ENCODE measurements at places on chromosomes 3 and 15. TPM values are rescaled to one million over a fixed set of nuclear protein-coding genes. Genes with fewer than 3 reads are reported as not detected.

GRCh38 chr3:2993736-2994135, 116.4 kb downstream of the IL5RA start:
- DNase-seq, result no peak

- DNase-seq, result no peak
These were observed 353.2 kb upstream of the PROK2 start for GRCh38 chr3:72137865-72138861.

Gene MANF
- 46.9 TPM for total RNA-seq

GRCh38 chr3:57151021-57151449, 14.1 kb downstream of the IL17RD start:
- DNase-seq, result no peak

DNA sequence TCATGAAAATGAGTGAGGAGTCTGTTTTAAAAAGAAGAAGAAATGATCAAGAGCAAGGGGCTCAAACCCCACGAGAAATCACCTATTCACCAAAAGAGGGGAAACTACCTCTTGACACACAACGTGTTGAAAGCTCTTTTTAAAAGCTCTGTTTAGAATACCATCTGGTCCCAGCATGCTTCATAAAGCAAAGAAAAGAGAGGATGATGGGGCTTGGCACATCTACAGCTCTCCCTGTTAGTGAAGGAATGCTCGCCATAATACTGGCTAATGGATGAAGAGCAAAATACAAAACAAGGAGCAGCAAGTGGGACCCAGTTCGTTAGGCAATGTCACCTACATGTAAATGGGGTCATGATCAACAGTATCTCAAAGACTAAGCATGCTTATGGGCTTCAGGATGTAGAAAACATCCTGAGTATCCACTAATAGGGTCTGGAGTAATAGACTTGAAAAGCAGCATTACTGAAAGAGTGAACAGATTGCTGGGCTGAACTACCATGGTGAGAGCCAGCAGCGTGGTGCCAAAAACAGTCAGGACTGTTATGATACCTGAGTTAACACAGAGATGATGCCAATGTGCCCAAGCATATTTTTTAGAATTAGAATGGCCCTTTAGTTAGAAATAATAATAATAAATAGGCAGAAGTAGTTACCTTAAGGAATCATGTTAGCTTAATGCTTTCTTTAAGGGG, 159.7 kb upstream of the POU1F1 start:
- no peak for DNase-seq

Gene TRIM42
- not detected for total RNA-seq

GRCh38 chr3:106965307-106965706, 411.9 kb upstream of the CCDC54 start:
- no peak for DNase-seq

- DNase-seq, result no peak
These were observed 1030.9 kb downstream of the NAALADL2 start for GRCh38 chr3:175890066-175890465.

GRCh38 chr15:77633913-77634265, 1.2 kb upstream of the LINGO1 start:
- DNase-seq, result no peak

DNA sequence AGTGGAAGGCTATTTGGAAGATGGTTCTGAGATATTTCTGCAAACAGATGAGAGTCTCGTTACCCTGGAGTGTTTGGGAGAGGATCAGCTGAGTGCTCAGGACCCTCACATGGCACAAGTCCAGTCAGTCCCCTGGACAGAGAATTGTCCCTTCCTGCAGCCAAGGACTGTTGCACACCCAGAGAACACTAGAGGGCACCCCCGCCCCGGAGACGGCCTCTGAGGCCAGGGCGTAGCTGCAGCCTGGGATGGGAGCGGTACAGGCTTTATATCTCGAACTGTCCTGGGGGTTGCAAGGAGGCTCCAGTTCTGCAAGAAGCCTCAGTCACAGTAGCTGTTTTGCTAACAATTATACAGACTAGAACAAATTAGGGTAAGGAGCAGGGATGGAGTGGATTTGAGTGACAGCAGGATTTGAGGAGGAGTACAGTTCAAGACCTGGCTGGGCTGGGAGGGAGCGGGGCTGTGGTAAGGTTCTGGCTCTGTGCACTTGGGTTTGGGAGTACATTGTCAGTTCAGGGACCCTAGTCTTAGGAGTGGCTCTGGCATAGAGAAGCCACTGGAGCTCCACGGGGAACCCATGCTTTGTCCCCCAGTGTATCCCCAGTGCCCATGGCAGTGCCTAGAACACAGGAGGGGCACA, 67.6 kb upstream of the HACD2 start:
- peak; percentile 83 for DNase-seq

Gene ADPRH
- 7.5 TPM for total RNA-seq

DNA sequence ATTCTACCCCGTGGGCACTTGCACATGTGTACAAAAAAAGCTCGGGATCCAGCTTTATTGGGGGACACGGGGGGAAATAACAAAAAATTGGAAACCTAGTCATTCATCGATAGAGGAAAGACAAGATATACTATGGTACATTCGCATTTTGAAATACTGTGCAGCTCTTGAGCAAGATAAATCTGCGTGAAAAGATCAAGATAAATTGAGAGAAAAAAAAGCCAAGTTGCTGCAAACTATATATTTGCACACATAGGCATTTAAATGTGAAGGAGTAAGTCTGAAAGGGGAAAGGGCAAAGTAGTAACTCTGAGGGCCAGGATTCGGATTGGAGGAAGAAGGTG, 620 bp upstream of the UBR1 start:
- DNase-seq, result no peak

Gene CORO2B
- 6.0 TPM for total RNA-seq

DNA sequence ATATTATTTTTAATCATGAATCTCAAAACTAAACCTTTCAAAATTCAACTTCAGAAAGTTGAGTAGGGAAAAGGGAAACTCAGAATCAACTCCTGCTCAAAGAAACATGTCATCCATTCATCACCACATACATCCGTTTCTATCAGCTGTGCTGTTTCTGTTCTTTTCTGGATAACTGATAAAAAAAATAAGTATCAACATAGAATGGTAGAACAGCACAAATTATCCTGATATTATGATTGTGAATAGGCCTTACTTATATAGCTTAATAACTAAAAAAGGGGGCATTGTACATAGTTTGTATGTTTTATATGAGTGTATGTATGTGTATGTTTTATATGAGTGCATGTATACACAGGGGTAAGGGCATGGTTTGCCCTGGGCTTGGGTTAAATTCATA, 3.1 kb downstream of the TM4SF1 start:
- no peak for DNase-seq

GRCh38 chr15:97520689-97521088, 439.8 kb upstream of the ARRDC4 start:
- DNase-seq, result no peak

- no peak for DNase-seq
These were observed 68.0 kb downstream of the OXNAD1 start for GRCh38 chr3:16332904-16333426.

GRCh38 chr3:117656391-117656790, 946.8 kb downstream of the TUSC7 start:
- no peak for DNase-seq

Gene RASGRP1
- total RNA-seq, result 2.1 TPM

GRCh38 chr3:71237672-71238071, 345.9 kb downstream of the FOXP1 start:
- no peak for DNase-seq

DNA sequence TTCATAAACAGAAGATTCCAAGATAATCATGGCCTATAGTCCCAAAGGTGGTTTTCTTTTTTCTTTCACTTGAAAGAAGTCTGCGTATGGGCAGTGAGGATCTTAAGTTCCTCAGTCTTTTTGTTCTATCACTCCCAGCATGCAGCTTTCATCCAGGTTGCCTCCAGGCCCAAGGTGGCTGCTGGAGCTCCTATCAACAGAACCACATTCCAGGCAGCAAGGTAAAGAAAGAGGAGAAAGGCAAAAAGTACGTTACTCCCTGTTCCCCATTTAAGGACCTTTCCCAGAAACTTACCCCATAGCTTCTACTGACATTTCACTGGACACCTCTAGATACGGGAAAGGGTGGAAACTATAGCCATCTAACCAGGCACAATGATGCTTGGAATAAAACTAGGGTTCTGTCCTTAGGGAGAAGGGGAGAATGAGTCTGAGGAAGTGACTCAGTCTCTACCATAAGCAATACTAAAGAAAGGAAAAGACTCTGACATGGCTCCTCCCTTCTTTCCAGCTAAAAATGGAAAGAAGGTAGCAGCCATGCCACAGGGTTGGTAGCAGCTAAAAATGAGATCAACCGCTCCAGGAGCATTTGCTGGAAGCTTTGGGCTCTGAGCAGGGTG, 313.9 kb upstream of the NR2E3 start:
- DNase-seq, result no peak

DNA sequence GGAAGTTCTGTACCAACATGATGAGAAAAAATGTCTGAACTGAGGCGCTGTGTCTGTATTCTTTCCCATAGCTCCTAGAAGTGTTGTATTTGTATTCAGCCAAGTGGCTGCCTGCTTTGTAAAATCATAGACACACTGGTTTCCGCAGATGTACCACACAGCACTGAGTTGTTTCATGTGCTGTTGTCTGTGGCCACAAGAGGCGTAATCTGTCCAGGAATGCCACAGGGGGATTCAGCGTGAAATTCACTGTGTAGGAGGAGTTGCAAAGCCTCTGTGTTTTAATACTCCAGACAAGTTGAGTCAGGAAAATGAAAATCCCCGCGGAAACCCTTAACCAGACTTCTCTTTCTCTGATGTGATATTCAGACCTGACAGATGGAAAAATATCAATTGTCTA, 462.2 kb downstream of the NSUN3 start:
- DNase-seq, result no peak
